ENCODE measurements at places on chromosomes 4 and X. TPM values are rescaled to one million over a fixed set of nuclear protein-coding genes. Genes with fewer than 3 reads are reported as not detected.
A peak's percentile ranks its signal among the peaks of the same experiment; 100 is the strongest.

- DNase-seq: no peak
- no peaks in the 10 kb centered on the region for H3K4me1 ChIP-seq
- H3K27me3 ChIP-seq: no peaks in the 10 kb centered on the region
- H3K27ac ChIP-seq: no peak overlapping the region
- no peaks in the 10 kb centered on the region for H3K36me3 ChIP-seq
Measured at GRCh38 chr4:16122784-16123183, 39.0 kb upstream of the PROM1 start.

GRCh38 chrX:124239911-124240310, 92.5 kb upstream of the TEX13D start:
- H3K4me3 ChIP-seq: no peak overlapping the region
- H3K4me1 ChIP-seq: no peaks in the 10 kb centered on the region
- H3K27me3 ChIP-seq: no peaks in the 10 kb centered on the region
- DNase-seq: no peak
- H3K27ac ChIP-seq: no peak overlapping the region

DNA sequence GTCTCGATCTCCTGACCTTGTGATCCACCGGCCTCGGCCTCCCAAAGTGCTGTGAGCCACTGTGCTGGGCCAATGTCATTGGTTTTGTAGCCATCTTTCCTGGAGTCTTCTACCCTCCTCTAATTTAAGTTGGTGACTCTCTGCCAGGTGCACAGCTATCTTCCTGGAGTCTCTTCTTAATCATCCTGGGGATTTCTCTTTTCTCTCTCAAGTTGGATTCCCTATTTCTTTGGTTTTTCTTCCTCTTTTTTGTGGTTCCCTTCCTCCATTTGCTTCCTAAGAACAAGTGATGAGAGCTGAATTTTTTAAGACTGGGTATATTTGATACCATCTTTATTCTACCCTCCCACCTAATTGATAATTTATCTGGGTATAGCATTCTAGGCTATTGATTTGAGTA, 113.8 kb downstream of the SYNPO2 start:
- H3K27ac ChIP-seq: no peak overlapping the region
- H3K36me3 ChIP-seq: no peaks in the 10 kb centered on the region
- DNase-seq: no peak
- H3K27me3 ChIP-seq: no peaks in the 10 kb centered on the region

Gene MTTP
- total RNA-seq: 1.3 TPM

Gene VAMP7
- total RNA-seq: 16.1 TPM

Gene DRD5
- not detected for total RNA-seq

Gene RBM47
- total RNA-seq: 46.9 TPM

Gene USP51
- 3.1 TPM for total RNA-seq

- H3K4me1 ChIP-seq: no peaks in the 10 kb centered on the region
- H3K36me3 ChIP-seq: no peaks in the 10 kb centered on the region
- H3K27me3 ChIP-seq: no peaks in the 10 kb centered on the region
- no peak overlapping the region for H3K4me3 ChIP-seq
- H3K27ac ChIP-seq: no peak overlapping the region
- DNase-seq: no peak
Measured at GRCh38 chrX:18687856-18688495, 16.1 kb upstream of the RS1 start.

Gene FRMPD4
- not detected for total RNA-seq

DNA sequence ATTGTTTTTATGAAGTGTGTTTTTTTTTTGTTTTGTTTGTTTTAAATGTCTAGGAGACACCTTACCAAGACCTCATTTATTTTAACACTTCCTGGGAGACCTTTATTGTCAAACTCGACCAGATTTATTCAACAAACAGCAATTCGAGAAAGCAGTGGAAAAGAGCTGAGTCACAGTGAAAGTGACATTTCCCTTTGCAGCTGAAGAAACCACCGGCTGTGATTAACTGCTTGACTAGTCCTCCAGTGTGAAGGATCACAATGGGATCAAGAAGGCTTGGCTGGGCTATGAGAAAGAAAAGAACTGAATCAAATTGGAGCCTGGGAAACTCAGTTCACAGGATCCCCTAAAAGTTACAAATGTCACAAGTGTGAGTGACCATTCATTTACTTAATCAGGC, 11.9 kb upstream of the ADH7 start:
- no peaks in the 10 kb centered on the region for H3K36me3 ChIP-seq
- H3K27me3 ChIP-seq: no peaks in the 10 kb centered on the region
- H3K27ac ChIP-seq: no peak overlapping the region
- no peaks in the 10 kb centered on the region for H3K4me1 ChIP-seq
- H3K4me3 ChIP-seq: no peak overlapping the region

Gene RAB41
- not detected for total RNA-seq

Gene MAGEB2
- not detected for total RNA-seq

DNA sequence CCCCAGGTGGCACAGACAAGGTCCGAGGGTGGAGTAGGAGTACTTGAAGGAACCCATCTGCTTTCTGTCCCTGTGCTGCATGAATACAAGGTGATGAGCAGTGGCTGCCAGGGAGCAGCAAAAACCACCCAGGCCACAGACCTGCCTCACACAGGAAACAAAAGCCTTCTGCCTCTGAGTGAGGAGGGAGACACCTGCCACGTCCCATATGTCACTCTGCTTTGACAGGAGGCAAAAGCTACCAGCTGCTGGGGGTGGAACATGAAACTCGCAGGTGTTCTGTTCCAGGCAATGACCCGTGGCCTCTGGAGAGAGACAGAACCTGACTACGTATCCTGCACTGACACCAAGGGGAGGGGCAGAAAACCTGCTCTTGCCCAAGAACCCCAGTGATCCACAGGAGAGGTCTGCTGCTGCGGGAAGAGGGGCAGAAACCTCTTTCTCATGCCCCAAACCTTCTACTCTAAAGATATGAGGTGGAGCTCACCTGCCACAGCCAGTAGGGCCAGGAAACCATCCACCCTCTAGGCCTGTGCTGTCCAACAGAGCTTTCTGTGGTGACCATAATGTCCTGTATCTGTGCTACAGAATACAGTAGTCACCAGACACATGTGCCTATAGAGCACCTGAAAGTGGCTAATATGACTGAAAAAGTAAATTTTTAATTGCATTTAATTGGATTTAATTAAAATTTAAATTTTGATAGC, 172.9 kb downstream of the PRDM5 start:
- no peak overlapping the region for H3K4me3 ChIP-seq
- no peaks in the 10 kb centered on the region for H3K27me3 ChIP-seq
- H3K36me3 ChIP-seq: peaks cover 10% of the 10 kb centered on the region
- no peak for DNase-seq
- no peaks in the 10 kb centered on the region for H3K4me1 ChIP-seq

GRCh38 chr4:1647432-1647831, 36.7 kb downstream of the FAM53A start:
- no peak overlapping the region for H3K27ac ChIP-seq
- no peak overlapping the region for H3K4me3 ChIP-seq
- H3K4me1 ChIP-seq: peaks cover 13% of the 10 kb centered on the region
- H3K27me3 ChIP-seq: no peaks in the 10 kb centered on the region
- no peaks in the 10 kb centered on the region for H3K36me3 ChIP-seq

- H3K4me1 ChIP-seq: no peaks in the 10 kb centered on the region
- no peak for DNase-seq
- no peaks in the 10 kb centered on the region for H3K27me3 ChIP-seq
- no peak overlapping the region for H3K4me3 ChIP-seq
Measured at GRCh38 chr4:114606245-114606644, 7.6 kb downstream of the UGT8 start.

DNA sequence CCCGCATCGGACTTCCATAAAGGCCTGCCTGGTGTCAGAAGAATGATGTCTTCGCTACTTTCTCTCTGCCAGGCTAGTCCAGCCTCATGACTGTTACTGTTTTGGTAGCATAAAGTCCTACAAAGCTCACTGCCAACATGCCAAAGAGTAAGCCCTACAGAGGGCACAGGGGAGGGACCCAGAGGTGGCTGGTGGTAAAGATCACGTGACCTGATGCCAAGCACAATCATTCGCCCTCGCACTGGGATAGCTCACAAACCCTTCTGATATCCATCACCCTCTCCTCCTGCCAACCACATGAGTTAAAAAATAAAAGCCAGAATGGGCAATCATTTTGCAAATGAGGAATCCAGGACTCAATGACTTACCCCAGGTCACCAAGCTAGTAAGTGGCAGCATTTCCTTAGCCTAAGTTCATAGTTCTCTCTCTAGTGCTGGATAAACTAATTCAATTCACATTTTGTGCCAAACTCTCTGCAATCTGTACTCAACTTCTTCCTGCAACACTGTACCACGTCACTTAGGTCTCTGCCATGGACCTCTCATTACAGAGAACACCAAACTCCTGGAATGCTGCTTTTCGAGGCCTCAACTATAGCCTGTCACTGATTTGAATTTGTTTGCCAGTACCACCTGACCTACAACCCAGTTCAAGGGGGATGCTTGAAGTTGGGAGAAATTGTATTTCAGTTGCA, 178.1 kb downstream of the SH3KBP1 start:
- DNase-seq: no peak
- H3K27ac ChIP-seq: no peak overlapping the region
- H3K27me3 ChIP-seq: no peaks in the 10 kb centered on the region
- H3K4me3 ChIP-seq: no peak overlapping the region
- no peaks in the 10 kb centered on the region for H3K36me3 ChIP-seq
- no peaks in the 10 kb centered on the region for H3K4me1 ChIP-seq

DNA sequence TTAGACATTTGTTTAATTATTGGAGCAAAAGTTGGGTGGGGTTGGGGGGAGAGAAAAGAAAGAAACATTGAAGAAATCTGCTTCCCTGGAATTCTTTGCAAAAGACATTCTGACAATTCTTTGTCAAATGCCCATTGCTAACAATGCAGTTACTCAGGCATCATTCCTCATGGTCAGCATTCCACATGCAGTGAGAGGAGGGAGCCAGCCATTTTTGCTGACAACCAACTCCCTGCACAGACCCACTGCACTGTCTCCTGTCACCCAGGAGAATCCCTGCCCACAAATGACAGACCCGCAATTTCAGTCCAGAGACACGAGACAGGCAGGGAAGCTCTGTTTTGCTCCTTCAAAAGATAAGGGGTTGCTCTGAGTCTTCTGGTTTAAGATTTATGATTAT, 985.1 kb upstream of the SLIT2 start:
- no peaks in the 10 kb centered on the region for H3K27me3 ChIP-seq
- DNase-seq: no peak
- H3K36me3 ChIP-seq: no peaks in the 10 kb centered on the region
- H3K4me1 ChIP-seq: no peaks in the 10 kb centered on the region
- H3K27ac ChIP-seq: no peak overlapping the region
- H3K4me3 ChIP-seq: no peak overlapping the region

Gene PFKFB1
- total RNA-seq: 1.9 TPM

- no peak overlapping the region for H3K4me3 ChIP-seq
- H3K27ac ChIP-seq: peak overlapping the region; percentile 76
- no peak for DNase-seq
- peaks cover 16% of the 10 kb centered on the region for H3K4me1 ChIP-seq
Measured at GRCh38 chr4:153022241-153022715, 86.2 kb downstream of the FHDC1 start.

DNA sequence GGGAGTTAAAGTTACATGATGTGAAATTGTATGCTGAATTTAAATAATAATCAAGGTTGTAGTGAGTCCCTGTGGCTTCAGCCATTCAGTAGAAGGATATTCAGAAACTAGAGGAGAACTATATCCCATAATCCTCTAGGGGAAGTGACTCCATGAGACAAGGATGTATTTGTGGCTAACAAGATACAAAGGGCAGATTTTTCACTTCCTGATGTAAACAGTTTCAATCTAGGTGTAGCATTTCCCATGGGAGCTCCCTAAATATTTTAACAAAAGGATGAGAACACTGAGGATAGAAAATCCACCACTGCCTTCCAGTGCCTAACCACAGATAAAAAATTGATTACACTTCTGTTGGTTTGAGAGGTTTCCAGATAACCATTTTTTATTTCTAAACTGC, 435.4 kb upstream of the TENM3 start:
- DNase-seq: no peak
- H3K27me3 ChIP-seq: no peaks in the 10 kb centered on the region
- H3K27ac ChIP-seq: no peak overlapping the region
- no peak overlapping the region for H3K4me3 ChIP-seq
- H3K4me1 ChIP-seq: no peaks in the 10 kb centered on the region

DNA sequence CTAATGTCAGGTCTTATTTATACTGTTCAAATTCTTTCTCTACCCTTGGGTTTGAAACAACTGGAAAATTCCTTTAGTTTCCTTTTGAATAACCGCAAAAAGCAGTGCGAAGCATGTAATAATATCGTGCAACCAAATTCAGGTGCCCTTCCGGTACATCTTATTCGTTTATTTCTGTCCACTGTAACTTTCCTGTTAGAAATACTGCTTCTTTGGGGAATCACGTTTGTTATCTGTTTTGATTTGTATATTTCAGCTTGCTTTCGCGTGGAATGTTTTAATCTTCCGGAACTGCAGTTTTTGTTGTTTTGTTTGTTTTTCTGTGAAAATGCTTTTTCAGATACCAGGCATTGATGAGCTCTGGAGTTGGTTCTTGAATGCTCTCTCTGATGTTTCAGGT, 85.7 kb upstream of the HPRT1 start:
- peaks cover 5% of the 10 kb centered on the region for H3K4me1 ChIP-seq
- H3K27me3 ChIP-seq: no peaks in the 10 kb centered on the region
- no peaks in the 10 kb centered on the region for H3K36me3 ChIP-seq
- no peak overlapping the region for H3K27ac ChIP-seq
- peak overlapping the region; percentile 74 for H3K4me3 ChIP-seq
- DNase-seq: no peak

Gene GAK
- total RNA-seq: 117 TPM

DNA sequence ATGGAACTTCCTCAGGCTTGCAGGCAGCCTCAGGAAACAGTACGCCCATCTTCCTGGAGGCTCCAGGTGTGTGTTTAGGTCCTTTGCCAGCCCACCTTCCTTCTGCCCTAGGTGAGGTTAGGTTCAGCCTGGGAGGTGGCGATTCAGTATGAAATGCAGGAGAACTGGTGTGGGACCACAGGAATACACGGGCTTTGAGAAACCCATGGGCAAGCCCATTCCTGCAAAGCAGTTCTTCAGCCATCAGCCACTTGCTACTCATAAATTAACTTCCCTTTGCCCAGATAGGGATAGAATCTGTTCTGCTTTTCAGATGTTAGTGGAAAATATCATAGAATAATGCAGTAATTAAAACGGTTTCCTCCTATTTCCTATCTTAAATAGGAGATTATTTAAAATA, 32.2 kb downstream of the TBC1D14 start:
- H3K27me3 ChIP-seq: no peaks in the 10 kb centered on the region
- peaks cover 35% of the 10 kb centered on the region for H3K4me1 ChIP-seq
- H3K36me3 ChIP-seq: peaks cover 6% of the 10 kb centered on the region
- no peak for DNase-seq
- peak overlapping the region; percentile 81 for H3K27ac ChIP-seq
- H3K4me3 ChIP-seq: no peak overlapping the region

DNA sequence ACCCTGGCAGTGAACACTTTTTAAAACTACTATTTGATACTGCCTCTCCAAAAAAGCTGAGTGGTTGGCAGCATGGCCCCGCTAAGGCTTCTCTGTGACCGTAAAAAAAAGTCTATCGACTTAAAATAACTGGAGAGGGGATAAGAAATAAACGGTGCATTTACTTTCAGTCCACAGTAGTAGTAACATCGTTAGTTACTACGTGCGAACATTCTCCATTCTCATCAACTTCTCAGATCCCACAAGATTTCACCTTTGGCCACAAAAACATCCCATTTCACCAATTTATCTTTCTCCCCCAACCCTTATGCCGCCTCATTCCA, 524 bp upstream of the EXOSC9 start:
- H3K27ac ChIP-seq: peak overlapping the region; percentile 83
- no peaks in the 10 kb centered on the region for H3K27me3 ChIP-seq
- H3K4me3 ChIP-seq: peak overlapping the region; percentile 96
- H3K4me1 ChIP-seq: peaks cover 13% of the 10 kb centered on the region
- no peak for DNase-seq

Gene FAM47E
- 5.3 TPM for total RNA-seq

Gene ASB5
- not detected for total RNA-seq

All from suprapubic skin (tissue), 4 donors.